Activated CD8-positive, alpha-beta memory T cell treated with anti-CD3 and anti-CD28 coated beads for 48 hours (primary cell): ENCODE measurements at places on chromosomes 1 and 21.

DNA sequence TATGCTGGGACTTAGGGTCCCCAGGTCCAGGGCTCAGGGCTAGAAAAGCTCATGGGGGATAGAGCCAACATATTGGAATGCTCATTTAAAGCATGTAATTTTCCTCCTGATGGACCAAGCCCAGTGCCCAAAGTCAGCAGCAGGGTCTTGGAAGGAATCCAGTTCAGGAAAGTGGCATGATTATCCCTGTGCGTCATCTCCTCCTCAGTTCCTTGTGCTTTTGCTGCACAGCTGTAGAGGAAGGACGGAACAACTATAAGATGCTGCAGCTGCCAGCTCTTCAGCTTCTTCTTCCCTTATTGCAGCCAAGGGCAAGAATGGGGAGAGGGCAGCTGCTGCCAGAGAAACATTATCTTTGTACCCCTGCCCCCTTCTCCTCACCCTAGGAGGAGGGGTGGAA, 58.4 kb downstream of the OVGP1 start:
- no peak for DNase-seq

- DNase-seq, result no peak
Measured at GRCh38 chr1:164774413-164774812, 215.4 kb downstream of the PBX1 start.

GRCh38 chr1:60402816-60403215, 329.2 kb upstream of the C1orf87 start:
- DNase-seq, result no peak

DNA sequence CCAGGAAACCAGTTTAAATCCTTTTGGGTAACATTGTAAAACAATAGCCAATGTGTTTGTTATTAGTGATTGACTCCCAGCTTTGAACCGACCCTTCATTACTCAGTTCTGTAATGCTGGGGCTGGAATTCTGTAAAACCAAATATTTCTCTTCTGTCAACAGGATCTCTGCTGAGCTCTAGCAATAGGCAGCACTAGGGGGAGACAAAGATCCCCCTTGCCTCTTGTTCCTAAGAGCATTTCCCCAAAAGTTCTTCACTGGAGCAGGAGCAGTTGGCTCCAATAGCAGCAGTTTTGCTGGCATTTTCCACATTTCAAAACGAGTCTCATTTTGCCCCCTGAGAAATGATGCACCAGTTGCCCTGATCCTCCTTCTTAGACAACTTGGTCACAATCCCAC, 1671.1 kb downstream of the MRPL39 start:
- DNase-seq, result no peak

GRCh38 chr1:171355727-171356126, 41.7 kb downstream of the FMO4 start:
- no peak for DNase-seq

DNA sequence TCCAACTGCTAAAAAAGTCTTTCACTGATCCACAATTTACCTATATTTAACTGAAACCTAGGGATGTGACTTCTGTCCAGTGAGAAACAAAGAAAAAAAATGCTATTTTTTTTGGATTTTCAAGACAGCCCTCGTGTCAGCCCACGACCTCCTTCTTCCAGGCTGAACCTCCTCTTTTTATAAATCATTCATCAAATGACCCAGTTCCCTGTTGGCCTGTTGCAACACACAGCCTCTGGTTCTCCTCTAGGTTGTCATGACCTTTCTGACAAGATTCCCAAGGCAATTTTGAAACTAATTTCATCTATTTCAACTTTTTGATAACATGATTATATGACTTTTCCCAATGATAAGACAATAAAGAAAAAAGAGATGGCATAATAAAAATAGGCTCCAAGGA, 74.6 kb downstream of the PGBD5 start:
- no peak for DNase-seq
